ENCODE measurements at places on chromosomes 5 and 9. TPM values are rescaled to one million over a fixed set of nuclear protein-coding genes. Genes with fewer than 3 reads are reported as not detected.

NIPAL4 gene
- total RNA-seq: not detected

CTSV gene
- total RNA-seq: 0.17 TPM

P4HA2 gene
- 5.1 TPM for total RNA-seq

FIBCD1 gene
- total RNA-seq: not detected

GRCh38 chr5:21847300-21847699 is 1005.8 kb downstream of the CDH12 start:
- no peak for DNase-seq

- no peak for DNase-seq
Observed at GRCh38 chr5:164651546-164652275, 1146.3 kb downstream of the MAT2B start.

PCDH1 gene
- total RNA-seq: 52.8 TPM

DNA sequence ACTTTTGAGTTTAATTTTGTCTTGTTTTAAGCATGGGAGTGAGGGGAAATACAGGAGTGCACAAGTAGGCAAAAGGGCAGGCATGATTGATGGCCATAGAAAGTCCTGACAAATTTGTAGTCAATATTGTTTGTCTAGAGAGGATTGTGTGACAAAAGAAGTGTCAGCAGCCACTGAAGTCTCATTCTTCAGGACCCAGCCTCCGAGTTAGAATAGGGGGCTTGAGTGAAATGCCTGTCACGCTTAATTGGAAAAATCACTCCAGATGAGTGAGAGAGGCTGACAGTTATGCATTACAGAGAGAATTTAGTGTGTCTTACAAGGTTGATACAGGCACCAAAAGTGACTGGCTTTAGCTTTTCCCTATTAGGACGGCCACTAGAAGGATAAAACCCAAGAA is 81.9 kb upstream of the RPS23 start:
- no peak for DNase-seq

FBN2 gene
- 4.1 TPM for total RNA-seq

DNA sequence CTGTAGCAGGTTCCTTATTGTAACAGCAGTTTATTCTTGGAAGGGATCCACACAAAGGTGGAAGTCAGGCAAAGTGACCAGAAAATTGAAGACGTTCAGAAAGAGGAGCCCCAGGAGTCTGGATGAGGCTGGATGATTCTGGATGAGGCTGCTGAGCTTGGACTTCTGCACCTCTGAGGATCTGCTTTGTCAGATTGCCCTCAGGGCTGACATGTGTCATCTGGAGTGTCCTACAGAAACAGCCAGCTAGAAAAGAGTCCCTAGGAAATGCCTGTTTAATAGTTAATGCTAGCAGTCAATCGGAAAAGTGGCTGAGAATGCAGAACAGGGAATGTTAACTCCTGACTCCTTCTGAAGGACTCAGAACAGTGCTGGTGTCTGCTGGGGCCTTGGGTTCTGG is 236.4 kb downstream of the LRRC70 start:
- no peak for DNase-seq

DNA sequence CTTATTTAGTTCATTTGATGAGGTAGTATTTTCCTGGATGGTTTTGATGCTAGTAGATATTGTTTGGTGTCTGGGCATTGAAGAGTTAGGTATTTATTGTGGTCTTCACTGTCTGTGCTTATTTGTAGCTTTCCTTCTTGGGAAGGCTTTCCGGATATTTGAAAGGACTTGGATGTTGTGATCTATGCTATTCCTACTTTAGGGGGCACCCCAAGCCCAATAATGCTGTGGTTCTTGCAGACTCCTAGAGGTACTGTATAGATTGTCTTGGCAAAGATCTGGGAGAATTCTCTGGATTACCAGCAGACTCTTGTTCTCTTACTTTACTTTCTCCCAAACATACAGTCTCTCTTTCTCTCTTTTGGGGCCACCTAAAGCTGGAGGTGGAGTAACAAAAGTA is 315.7 kb downstream of the MAT2B start:
- no peak for DNase-seq

GRCh38 chr5:38258042-38258318 is 379 bp upstream of the EGFLAM start:
- DNase-seq: no peak

ZFP2 gene
- 0.50 TPM for total RNA-seq

KCNV2 gene
- total RNA-seq: not detected

FAM53C gene
- 16.9 TPM for total RNA-seq

- DNase-seq: peak; percentile 34
Observed at GRCh38 chr5:139635191-139635590, 13.0 kb upstream of the CXXC5 start.

EQTN gene
- total RNA-seq: 0.14 TPM

DNA sequence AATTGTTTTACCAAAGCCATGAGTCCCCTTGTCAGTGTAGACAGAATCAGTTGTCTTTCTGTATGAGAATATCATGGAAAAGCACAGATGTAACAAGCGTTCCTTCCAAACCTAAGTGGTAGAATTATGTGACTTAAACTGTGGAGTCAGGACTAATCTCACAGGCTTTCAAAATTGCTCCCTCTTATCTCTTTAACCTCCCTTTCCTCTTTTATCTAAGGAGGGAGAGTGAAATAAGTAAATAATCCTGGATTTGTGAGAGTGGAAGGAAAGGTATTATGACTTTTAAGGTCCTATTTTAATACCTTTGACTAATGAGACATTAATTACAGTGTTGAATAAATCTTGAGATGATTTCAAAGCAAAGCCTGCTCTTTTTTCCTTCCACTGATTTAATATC is 52.4 kb upstream of the LIFR start:
- DNase-seq: no peak

OR13J1 gene
- total RNA-seq: not detected

LCN1 gene
- total RNA-seq: not detected

- DNase-seq: no peak
Observed at GRCh38 chr5:41043109-41043747, 27.9 kb downstream of the MROH2B start.

DNA sequence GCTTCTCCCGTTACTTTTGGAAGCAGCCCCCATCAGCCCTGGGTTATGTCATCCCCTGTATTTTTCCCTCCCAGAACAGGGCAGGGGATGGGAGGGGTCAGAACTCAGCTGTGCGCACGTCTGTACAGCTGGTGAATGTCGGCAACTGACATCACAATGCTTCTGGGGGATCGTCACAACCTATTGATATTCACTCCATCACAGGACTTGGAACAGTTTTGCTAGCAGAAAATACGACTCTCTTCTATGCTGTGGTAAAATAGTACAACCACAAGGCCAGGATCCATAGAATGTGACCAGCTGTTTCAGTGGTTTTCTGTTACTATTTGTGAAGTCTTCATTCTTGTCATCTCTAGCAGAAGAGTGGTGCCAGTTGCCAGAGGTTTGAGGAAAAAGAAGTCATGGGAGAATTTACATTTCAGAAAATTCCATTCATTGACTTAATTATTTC is 77.1 kb upstream of the KLF4 start:
- no peak for DNase-seq

- DNase-seq: no peak
Observed at GRCh38 chr5:57684299-57684702, 201.7 kb upstream of the ACTBL2 start.

DNA sequence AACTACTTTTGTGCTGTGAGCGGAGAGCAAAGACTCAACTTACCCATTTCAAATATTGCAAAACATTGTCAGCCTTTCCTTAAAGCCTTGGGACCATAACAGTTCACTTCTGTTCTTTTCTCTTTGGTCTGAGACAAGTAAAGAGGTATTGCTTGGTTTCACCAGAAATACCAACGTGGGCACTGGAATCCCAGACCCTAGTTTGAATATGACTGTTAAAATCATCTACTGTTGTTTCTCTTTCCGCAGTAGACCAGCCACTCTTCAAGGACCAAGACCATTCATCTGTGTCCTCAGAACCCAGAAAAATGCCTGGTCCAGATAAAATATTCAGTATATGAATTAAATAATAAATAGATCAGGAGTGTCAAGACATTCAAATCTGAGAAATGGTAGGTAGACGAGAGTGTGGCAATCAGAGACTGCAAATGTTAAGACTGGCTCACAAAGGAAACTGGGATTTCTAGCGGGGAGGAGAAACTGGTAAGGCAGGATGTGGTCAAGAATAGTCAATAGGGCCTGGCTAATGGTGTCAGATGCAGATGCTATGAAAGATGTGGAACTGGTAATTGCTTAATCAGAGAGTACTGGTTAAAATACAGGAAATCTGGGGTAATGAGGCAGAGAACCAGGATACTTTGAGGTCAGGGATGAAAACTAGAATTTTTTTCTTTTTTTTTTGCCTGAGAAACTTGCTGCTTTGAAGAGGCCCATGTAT is 82.1 kb upstream of the IL33 start:
- DNase-seq: no peak

Data from liver (tissue), 10 donors.